DMS79 treated with DMSO at 0.1 percent for 48 hours (cell line): ENCODE measurements at places on chromosomes 7 and 10.

DNA sequence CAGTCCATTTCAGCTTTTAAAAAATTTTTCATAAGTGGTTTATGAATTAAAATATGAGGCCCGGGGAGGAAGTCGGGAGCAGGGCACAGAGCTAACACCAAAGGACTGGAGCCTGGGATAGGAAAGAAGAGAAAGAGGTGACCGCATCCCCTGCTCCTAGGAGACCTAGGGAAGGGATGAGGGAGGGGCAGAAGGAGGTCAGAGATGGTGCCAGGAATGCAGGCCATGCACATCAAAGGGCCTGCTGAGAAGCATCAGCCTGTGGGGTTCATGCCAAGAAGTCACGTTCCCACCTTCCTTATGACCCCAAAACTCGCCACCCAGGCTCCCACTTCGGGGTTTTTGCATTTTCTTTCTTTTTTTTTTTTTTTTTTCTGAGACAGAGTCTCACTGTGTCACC lies 14.7 kb upstream of the TOMM7 start:
- DNase-seq: no peak

DNA sequence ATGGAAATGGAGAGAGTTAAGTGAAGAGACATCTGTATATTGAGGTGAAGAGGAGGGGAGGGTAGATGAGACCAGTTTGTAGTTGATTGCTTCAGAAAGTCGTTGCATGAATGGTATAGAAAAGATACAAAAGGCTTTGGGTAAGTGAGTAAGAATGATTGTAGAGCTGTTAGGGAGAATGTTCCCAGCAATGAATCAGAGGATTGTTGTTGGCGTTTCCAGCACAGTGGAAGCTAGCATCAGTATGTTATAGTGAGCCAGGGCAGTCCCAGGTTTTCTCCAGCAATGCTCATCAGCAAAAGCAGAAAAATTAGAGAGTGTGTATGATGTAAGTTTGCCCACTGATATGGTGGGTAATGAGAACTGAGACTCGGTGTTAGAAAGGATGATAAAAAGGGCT lies 15.4 kb upstream of the CDK6 start:
- no peak for DNase-seq

DNA sequence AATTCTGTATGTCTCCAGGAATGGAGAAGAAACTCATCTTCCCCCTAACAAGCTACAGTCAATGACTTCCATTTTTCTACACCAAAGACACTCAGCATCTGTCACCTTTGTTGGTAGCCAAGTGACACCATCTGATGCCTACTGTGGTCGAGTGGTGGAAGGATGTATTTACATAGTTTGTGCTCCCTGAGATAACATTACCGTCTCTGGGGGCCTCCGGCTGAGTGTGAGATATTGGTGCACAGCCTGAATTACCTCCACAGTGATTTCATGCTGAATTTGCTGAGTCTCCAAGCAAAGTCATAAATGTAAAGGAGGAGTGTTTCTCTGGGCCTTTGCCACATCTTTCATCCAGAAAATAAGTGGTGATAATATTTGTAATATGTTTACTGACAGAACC lies 114.0 kb downstream of the GRID1 start:
- DNase-seq: no peak

- DNase-seq: no peak
These were observed 6.8 kb downstream of the STK17A start for GRCh38 chr7:43589728-43590127.

- no peak for DNase-seq
These were observed 181.8 kb downstream of the CDK14 start for GRCh38 chr7:90777886-90778285.

GRCh38 chr7:95396136-95397032 lies at the start of gene PON3:
PON3 (minus strand) TSS chr7:95396375; CDS start chr7:95396350, 25 bp downstream.
- DNase-seq: no peak

GRCh38 chr7:36946401-36946739 lies 222.1 kb upstream of the AOAH start:
- DNase-seq: no peak

GRCh38 chr7:93823621-93824020 lies 66.9 kb downstream of the TFPI2 start:
- no peak for DNase-seq

GRCh38 chr10:66167816-66168215 lies 758.0 kb upstream of the LRRTM3 start:
- DNase-seq: no peak

DNA sequence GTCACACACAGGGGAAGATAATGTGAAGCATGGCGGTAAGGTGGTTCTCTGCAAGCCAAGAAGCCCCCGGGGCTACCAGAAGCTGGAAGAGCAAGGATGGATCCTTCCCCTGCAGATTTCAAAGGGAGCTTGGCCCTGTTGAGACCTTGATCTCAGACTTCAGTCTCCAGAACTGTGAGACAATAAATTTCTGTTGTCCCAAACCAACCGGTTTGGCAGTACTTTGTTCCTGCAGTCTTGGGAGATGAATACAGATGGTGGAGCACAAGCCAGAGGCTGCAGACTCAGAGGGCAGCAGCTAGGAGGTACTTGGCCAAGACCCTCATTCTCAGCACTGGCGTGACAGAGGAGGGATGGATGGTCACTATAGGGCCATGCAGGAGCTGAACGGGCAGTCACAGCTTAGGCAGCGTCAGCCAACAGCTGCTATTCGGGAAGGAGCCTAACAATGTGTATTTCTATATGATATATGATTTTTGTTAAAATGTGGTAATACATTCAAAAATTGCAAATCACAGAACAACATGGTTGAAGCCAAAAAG lies 387.3 kb downstream of the TNS3 start:
- DNase-seq: no peak
